ENCODE measurements at places on chromosomes 13 and 19.

GRCh38 chr19:39193803-39194202, 3.0 kb upstream of the NCCRP1 start:
- no peak for DNase-seq

- DNase-seq: no peak
These were observed 68.6 kb upstream of the TEX29 start for GRCh38 chr13:111251646-111252445.

- DNase-seq: peak; percentile 80
These were observed at the start of gene ZNF816 for GRCh38 chr19:52962394-52963246. Gene ZNF816 (minus strand): TSS chr19:52962881. CDS start chr19:52956089, 6,792 bp downstream.

- DNase-seq: no peak
These were observed 7.9 kb downstream of the PEX11G start for GRCh38 chr19:7480970-7481255.

- no peak for DNase-seq
These were observed 214.2 kb downstream of the OXGR1 start for GRCh38 chr13:96780105-96780504.

GRCh38 chr13:93108111-93108601, 118.5 kb upstream of the GPC6 start:
- no peak for DNase-seq

DNA sequence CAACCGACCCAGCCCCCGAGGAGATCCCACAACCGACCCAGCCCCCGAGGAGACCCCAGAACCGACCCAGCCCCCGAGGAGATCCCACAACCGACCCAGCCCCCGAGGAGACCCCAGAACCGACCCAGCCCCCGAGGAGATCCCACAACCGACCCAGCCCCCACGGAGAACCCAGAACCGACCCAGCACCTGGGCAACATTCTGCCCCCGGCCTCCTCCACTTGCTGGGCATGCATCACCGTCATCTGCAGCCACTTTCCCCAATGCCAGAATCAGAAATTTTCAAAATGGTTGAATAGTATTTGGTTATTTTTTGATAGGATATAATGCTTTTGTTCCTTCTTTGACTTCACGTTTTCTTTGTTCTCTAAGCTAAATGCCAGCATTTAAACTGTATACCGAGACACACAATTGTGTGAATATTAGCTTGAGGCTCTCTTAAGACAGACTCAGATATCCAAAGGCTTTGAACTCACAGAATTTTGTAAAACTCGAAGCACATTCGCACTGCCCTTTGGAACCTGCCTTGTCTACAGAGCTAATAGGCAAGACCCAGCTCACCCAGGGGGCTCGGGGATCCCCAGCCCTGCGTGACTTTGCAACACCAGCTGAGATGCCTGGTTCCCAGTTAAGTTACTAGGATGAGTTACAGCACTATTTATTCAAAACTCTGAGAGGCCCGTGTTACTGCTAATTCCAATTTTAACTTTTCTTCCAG, 15.5 kb upstream of the RASA3 start:
- no peak for DNase-seq

- DNase-seq: no peak
These were observed 32.0 kb upstream of the ITM2B start for GRCh38 chr13:48201044-48201443.

DNA sequence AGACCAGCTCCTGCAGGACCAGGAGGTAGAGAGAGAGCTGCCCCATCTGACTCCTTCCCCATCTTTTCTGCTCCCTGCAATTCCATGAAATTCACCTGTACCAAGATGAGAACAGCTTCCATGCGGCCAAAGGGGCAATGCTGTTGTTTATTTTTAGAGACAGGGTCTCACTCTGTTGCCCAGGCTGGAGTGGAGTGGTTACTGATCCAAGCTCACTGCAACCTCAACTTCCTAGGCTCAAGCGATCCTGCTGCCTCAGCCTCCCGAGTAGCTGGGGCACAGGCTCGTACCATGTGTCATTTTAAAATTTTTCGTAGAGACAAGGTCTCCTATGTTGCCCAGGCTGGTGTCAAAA, 3.6 kb upstream of the PLIN4 start:
- no peak for DNase-seq

- DNase-seq: no peak
These were observed 44.3 kb downstream of the SPRY2 start for GRCh38 chr13:80296638-80297037.

GRCh38 chr13:30985637-30986205, 53.3 kb downstream of the TEX26 start:
- DNase-seq: no peak

- no peak for DNase-seq
These were observed 409.1 kb downstream of the TBC1D4 start for GRCh38 chr13:75072891-75073290.

GRCh38 chr13:66748712-66749111, 481.4 kb downstream of the PCDH9 start:
- no peak for DNase-seq

- no peak for DNase-seq
These were observed 378.0 kb downstream of the DNAJC15 start for GRCh38 chr13:43401361-43401760.

GRCh38 chr19:787536-787935, 9.7 kb upstream of the PTBP1 start:
- DNase-seq: no peak

GRCh38 chr19:3034656-3035541, 5.8 kb upstream of the TLE2 start:
- peak; percentile 49 for DNase-seq

Measured in Jurkat, Clone E6-1 (cell line).